CD4-positive, alpha-beta T cell treated with Interleukin-2 at 100 ng/mL for 4 hours (primary cell): ENCODE measurements at places on chromosomes 7 and 10.

- no peak for DNase-seq
Measured at GRCh38 chr10:11018855-11019631, 1.4 kb downstream of the CELF2 start.

DNA sequence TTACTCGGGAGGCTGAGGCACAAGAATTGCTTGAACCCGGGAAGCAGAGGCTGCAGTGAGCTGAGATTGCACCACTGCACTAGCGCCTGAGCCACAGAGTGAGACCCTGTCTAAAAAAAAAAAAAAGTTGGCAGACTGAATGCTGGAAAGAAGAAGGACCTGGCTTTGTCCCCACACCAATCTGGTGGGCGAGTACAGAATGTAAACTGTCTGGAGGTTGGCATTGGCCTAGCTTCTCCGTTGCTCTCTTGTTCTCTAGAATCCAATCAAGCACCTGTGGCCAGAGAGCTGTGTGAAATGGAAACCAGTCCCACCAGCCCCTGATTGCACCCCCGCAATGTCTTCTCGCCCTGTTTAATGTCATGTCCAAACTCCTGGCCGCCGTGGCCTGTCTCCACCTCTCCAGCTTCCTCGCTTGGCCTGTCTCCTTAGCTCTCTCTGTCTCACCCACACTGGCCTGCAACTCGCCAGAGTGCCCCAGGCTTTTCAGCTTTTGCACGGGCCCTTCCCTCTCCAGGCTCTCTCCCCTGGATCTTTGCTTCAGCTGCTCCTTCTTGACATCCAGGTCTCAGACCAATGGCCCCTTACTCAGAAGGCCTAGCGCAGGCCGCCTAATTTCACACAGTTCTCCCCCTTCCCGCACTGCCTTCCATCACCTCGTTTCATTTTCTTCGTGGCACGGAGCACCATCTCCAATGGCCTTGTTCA lies 670 bp upstream of the AGK start:
- no peak for DNase-seq

- no peak for DNase-seq
Measured at GRCh38 chr10:78248651-78249464, 215.2 kb downstream of the RPS24 start.

GRCh38 chr10:61481597-61481996 lies 28.4 kb upstream of the TMEM26 start:
- DNase-seq = no peak

GRCh38 chr10:102712843-102713538 lies 1.2 kb downstream of the ARL3 start:
- DNase-seq = no peak

GRCh38 chr7:39949971-39950472 lies at the start of gene CDK13:
TSS of gene CDK13 (plus strand) at chr7:39950256. CDS start at chr7:39950642, 386 bp downstream.
- peak; percentile 91 for DNase-seq
